ENCODE measurements at places on chromosomes 3 and 15. TPM values are rescaled to one million over a fixed set of nuclear protein-coding genes. Genes with fewer than 3 reads are reported as not detected.

DNA sequence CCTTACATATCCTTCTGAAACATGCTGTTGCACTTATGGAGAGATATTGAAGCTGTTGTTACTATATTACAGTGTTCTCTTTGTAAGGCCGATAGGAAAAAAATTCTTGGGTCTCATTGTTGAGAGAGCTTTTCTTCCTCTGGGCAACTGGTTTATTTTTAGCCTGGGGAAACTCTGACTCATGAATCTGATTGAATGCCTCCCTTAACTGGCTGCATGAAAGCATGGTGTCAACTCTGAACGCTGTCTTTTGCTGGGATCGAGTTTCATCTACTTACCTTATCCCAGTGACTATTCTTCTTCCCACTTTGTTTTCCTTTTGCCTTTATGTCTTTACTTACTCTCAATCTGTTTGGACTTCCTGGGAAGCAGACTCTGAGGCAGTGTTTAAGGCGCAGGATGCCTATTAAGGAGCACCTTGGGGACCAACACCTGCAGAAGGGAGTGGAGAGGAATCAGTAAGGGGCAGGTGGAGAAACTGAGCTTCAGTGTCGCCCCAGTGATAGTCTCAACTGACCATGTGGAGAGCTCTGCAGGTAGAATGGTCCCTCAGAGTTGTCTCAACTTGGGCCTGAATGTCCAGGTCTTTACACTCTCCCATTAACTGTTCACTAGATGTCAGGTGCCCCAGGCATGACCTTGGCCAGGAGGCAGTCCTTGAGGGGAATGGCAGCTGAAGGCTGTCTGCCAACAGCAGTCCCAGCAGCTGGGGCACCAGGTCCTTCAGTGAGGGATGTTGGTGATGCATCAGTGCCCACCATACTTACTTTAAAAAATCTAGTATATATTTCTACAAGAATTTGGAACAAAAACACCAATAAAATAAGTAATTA lies 88.9 kb upstream of the CCNL1 start:
- DNase-seq = no peak

Gene TMCO5A
- total RNA-seq = not detected

GRCh38 chr3:159158801-159159200 lies 356.9 kb downstream of the MFSD1 start:
- no peak for DNase-seq

GRCh38 chr3:178623666-178624255 lies 87.5 kb downstream of the KCNMB2 start:
- no peak for DNase-seq

Gene SLC6A11
- not detected for total RNA-seq

- no peak for DNase-seq
Observed at GRCh38 chr3:28637742-28638141, 289.1 kb upstream of the AZI2 start.

GRCh38 chr3:132433121-132433520 lies 15.8 kb downstream of the DNAJC13 start:
- no peak for DNase-seq

GRCh38 chr15:65856821-65857455 lies 12.4 kb upstream of the RAB11A start:
- DNase-seq = peak; percentile 84

DNA sequence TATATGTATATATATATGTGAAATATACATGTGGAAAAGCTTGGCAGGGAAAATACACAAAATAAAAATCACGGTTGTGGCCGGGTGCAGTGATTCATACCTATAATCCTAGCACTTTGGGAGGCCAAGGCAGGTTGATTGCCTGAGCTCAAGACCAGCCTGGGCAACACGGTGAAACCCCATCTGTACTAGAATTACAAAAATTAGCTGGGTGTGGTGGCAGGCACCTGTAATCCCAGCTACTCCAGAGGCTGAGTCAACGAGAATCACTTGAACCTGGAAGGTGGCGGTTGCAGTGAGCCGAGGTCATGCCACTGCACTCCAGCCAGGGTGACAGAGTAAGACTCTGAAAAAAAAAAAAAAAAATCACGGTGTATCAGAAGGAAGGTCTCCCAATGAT lies 20.8 kb upstream of the ARHGEF3 start:
- DNase-seq = no peak

- no peak for DNase-seq
Observed at GRCh38 chr3:195021692-195022091, 249.3 kb downstream of the XXYLT1 start.

- no peak for DNase-seq
Observed at GRCh38 chr3:41874022-41874421, 87.9 kb downstream of the ULK4 start.

Gene NDN
- total RNA-seq = 27.1 TPM

Gene TRIM59
- 4.4 TPM for total RNA-seq

- DNase-seq = no peak
Observed at GRCh38 chr3:51955175-51955892, at the start of gene GPR62. Gene GPR62, plus strand, starts transcription at chr3:51955381. Its CDS starts 272 bp downstream, at chr3:51955653.

Gene GOLGA8T
- not detected for total RNA-seq

Gene CHRNB4
- total RNA-seq = not detected

GRCh38 chr3:141148169-141148568 lies 83.5 kb upstream of the PXYLP1 start:
- no peak for DNase-seq

DNA sequence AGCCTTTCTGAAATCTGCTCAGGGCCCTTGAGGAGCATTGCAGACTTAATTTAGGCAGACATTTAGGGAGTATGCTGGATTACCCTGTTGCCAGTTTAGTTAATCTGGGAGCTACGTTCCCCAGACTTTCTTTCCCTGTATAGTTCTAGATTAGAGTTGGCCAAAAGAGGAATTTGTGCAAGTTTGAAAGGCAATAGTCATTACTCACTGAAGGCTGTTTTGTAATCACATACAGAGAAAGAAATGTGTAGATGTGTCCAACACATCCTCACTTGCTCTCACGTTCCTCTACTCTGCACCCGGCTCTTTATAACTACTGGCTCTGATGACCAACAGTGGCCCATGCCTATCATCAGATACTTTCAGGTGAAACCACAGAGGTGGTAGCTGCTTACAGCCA lies 24.2 kb downstream of the MASP1 start:
- no peak for DNase-seq

Gene RYR3
- 0.32 TPM for total RNA-seq

DNA sequence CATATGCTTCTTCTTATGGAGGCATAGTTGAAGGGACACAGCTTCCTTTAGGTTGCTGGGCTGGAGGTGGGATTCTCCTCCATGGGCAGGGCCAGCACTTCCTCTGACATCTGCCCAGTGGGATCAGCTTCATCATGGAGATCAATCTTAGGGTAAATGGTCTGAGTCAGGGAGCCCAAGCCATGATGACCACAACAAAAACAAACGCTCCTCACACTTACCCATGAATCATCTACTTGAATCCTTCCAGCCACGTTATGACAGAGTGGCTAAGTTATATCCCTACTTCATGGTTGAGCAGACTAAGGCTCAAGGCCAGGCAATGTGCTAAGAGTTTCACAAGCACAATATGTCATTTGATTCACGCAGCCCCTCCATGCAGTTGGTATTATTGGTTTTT lies 87.2 kb upstream of the NMNAT3 start:
- no peak for DNase-seq

Gene LRRC31
- total RNA-seq = 1.1 TPM

GRCh38 chr3:89565098-89565497 lies 457.7 kb downstream of the EPHA3 start:
- no peak for DNase-seq

GRCh38 chr3:16350597-16351318 lies 85.7 kb downstream of the OXNAD1 start:
- no peak for DNase-seq

Gene SUCNR1
- 2.7 TPM for total RNA-seq

GRCh38 chr15:73927476-73928240 lies 1.4 kb downstream of the LOXL1 start:
- DNase-seq = peak; percentile 84

GRCh38 chr15:79700951-79701480 lies 195.8 kb downstream of the MTHFS start:
- no peak for DNase-seq

GRCh38 chr3:171873580-171873979 lies 30.4 kb downstream of the TMEM212 start:
- DNase-seq = no peak

GRCh38 chr3:4740397-4741105 lies 238.7 kb upstream of the BHLHE40 start:
- DNase-seq = no peak

DNA sequence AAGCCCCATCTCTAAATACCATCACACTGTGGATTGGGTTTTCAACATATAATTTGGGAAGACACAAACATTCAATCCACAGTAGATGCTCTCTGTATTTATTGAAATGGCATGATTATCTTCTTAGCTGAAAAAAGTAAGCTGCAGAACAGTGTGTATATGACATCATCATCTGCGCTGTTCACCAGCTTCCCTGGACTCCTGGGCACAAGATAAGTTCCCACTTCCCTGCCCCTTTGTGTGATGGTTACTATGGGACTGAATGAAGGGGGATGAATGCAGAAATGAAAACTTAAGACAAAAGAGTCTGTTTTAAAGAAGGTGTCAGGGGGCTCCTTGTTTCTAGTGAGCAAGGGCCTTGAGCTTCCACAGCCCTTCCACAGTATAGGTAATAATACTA lies 20.0 kb upstream of the GPD1L start:
- DNase-seq = no peak

GRCh38 chr3:121809249-121809648 lies 25.6 kb downstream of the IQCB1 start:
- DNase-seq = no peak

DNA sequence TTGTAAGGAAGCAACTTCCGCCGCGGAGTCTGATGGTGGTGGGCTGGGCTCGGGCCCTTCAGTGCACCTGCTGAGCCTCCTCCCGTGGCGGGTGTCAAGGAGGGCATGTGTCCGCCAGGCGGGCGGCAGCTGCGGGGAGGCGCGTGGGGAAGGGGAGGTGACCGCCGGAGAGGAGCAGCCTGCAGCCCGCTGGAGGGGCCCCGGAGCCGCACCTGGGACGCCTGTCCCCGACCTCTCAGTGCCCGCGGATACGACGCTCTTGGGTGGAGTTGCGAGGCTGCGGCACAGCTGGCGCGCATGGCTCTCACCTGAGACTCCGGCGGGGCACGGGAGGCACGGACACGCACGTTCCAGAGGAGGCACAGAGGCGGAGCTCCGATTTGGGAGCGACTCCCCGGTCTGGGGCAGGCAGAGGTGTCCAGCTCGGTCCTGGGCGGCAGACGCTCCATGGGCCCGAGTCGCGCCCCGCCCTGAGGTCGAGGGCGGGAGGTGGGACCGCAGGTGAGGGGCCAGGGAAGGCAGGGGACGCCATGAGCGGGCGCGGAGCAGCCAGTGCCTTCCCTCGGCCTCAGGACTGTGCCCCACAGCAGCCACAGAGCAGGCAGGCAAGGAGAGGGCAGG lies 50.2 kb upstream of the PRR20G start:
- no peak for DNase-seq

DNA sequence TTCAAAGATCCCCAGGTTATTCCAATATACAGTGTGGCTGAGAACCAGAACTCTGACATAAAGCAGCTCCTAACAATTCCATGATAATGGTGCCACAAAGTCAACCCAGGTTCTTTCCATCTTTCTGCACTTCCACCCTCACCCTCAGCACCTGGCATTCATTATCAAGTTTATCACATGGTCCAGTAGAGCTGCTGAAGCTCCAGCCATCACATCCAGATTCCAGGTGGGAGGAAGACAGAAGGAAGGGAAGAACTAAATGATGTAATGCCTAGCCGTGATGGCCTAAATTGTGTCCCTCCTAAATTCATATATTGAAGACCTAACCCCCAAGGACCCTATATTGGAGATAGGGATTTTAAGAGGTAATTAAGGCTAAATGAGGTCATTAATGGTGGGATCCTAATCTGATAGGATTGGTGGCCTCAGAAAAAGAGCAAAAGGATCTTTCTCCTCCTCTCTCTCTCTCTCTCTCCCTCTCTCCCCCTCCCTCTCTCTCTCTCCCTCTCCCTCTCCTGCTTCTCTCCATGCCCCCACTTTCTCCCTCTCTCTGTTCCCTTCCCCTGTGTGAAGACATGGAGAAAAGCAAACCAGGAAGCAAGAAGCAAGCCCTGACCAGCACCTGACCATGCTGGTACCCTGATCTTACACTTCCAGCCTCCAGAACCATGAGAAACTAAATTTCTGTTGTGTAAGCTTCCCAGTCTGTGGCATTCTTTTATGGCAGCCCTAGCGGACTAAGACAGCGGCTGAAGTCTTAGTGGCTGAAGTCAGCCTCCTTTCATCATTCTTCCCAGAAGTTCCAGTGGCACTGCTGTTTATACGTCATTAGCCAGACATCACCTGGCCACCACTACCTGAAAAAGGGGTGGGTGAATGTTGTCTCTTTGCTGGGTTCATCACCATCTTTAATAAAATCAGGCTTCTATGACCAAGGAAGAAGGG lies 369.7 kb upstream of the PROK2 start:
- DNase-seq = no peak

DNA sequence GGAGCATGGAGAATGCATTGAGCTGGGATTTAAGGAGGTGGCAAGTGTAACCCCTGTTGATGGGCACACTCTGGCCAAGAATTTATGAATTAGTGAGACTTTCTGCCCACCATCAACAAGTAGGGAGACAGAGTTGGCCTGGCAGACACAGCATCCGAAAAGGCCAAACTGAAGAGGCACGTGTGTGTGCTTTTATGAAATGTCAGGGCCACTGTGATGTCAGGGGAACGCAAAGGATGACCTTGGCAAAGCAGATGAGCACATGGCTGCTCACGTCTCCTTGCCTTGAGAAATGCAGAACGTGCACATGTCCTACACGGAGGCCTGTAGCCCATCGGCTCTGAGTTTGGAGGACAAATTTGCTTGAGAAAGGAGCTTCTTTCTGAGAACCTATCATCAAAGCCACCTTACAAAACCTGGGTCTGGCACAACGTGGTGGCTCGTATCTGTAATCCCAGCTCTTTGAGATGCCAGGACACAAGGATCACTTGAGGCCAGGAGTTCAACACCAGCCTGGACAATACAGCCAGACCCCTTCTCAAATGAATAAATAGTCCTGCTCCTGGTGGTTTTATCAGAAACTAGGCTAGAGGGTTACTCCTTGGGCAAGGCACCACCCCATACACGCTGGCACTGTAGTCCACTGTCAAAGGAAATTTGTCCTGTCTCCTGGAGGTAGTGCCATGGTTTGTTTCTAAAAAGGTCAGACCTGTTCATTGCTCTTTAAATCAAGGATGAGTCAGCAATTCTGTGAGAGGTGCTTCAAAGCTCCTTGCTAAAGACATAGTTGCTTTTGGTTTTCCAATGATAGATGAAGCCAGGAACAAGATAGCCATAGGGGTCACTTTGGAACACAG lies 941 bp upstream of the SH3BP5 start:
- DNase-seq = no peak

GRCh38 chr15:45702041-45702440 lies 67.2 kb downstream of the SQOR start:
- DNase-seq = no peak

- DNase-seq = no peak
Observed at GRCh38 chr15:45113380-45113990, 487 bp downstream of the DUOX2 start.

GRCh38 chr3:41715376-41715775 lies 246.5 kb downstream of the ULK4 start:
- DNase-seq = no peak

GRCh38 chr3:158368271-158368670 lies 202.7 kb upstream of the MLF1 start:
- DNase-seq = no peak

GRCh38 chr15:60358935-60359682 lies 38.7 kb downstream of the ANXA2 start:
- no peak for DNase-seq

- no peak for DNase-seq
Observed at GRCh38 chr3:3209714-3210113, 30.2 kb upstream of the CRBN start.

Data from lower lobe of right lung (tissue), 2 donors.